Activated CD4-positive, CD25-positive, alpha-beta regulatory T cell treated with anti-CD3 and anti-CD28 coated beads, Interleukin-2, amount 50 U/mL, for 16 hours (primary cell): ENCODE measurements at places on chromosomes 3 and 15.
A peak's percentile ranks its signal among the peaks of the same experiment; 100 is the strongest.

DNA sequence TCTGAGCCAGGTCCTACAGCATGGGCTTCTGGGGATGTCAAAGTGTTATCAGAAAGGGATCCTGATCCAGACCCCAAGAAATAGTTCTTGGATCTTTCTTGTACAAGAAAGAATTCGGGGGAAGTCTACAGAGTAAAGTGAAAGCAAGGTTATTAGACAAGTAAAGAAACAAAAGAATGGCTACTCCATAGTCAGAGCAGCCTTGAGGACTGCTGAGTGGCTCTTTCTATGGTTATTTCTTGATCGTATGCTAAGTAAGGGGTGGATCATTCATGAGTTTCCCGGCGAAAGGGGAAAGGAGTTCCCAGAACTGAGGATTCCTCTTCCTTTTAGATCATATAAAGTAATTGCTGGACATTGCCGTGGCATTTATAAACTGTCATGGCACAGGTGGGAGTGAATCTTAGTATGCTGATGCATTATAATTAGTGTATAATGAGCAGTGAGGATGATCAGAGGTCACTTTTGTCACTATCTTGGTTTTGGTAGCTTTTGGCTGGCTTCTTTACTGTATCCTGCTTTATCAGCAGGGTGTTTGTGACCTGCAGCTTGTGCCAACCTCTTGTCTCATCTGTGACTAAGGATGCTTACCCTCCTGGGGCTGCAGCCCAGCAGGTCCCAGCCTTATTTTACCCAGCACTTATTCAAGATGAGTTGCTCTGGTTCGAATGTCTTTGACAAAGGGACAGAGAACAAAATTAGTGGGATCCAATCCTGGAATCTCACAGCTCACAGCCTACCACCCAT, 41.0 kb downstream of the CRYGS start:
- DNase-seq = no peak

- DNase-seq = peak; percentile 12
These were observed 54.8 kb downstream of the UBP1 start for GRCh38 chr3:33385423-33385822.

DNA sequence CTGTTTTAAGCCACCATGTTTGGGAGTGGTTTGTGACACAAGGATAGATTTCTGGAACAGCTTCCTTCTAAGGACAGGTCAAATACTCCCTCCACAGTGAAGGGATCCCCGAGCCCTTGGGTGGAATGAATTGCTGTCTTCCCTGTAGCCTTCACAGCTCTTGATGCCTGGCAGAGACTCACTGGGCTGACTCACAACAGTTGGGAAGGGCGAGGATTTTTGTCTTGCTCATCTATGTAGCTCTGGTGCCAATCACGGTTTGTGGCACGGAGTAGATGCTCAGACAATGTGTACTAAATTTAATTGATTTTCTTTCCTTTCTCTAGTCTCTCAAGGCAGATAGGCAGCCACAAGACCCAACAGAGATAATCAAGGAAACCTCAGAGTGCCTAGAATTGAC, 27.0 kb downstream of the CRYGS start:
- DNase-seq = no peak

- DNase-seq = no peak
These were observed 41.7 kb downstream of the UBE3A start for GRCh38 chr15:25397100-25397499.

DNA sequence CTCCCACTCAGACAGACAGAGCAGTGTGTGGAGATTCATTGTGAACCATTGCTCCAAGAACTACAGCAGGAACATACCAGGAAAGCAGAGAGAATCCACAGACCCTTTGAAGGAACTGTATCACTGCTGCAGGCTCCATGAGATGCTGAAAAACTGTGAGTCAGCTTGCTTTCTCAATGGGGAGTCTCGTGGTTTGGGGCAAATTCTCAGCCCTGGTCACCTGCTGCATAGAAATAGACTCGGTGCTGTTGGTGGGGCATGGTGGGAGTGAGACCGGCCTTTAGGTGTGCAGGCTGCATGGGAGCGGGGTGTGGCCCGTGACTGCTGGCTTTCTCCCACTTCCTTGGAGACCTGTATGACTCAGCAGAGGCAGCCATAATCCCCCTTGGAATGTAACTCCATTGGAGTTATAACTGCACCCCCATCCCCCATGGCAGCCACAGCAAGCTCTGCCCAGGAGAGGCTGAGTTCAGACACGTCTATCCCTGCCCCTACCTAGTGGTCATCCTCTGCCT, 35.6 kb downstream of the ALCAM start:
- DNase-seq = no peak

- DNase-seq = no peak
These were observed 80.3 kb downstream of the PEX5L start for GRCh38 chr3:179956416-179956830.

DNA sequence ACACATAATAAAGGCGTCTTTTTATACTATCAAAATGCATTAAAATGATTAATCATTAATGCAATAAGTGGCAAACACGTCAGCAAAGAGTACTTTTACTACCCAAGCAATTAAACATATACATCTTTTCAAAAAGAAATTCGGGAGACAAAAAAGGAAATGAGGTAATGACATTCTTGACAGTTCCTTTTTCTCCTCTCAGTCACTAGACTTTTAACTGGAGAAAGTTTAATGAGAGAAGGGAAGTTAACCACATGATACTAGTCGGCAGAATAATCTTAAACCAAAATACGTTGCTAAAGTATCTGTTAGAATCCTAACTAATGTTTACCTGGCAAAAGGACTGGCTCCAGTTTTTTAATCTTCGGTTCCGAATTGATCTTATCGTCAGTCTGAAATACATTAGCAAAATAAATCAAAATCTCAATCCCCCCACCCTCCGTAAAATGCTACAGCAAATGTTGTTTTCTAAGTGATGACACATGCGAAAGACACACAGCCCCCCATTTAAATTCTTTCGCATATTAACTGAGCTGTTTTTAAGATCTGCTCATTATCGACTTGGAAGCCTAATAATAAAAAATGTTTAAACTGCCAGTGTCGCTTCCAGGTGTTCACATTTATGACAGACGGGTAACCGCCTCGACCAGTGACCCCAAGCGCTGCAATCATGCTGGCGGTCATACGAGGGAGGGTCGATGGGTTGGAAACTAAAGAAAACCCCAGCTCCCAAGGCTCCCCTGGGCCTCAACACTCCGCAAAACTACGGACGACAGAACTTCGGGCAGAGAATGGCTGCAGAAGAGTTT, 778 bp downstream of the MTMR10 start:
- DNase-seq = no peak

- DNase-seq = no peak
These were observed 19.0 kb downstream of the APBA2 start for GRCh38 chr15:28904541-28905315.

DNA sequence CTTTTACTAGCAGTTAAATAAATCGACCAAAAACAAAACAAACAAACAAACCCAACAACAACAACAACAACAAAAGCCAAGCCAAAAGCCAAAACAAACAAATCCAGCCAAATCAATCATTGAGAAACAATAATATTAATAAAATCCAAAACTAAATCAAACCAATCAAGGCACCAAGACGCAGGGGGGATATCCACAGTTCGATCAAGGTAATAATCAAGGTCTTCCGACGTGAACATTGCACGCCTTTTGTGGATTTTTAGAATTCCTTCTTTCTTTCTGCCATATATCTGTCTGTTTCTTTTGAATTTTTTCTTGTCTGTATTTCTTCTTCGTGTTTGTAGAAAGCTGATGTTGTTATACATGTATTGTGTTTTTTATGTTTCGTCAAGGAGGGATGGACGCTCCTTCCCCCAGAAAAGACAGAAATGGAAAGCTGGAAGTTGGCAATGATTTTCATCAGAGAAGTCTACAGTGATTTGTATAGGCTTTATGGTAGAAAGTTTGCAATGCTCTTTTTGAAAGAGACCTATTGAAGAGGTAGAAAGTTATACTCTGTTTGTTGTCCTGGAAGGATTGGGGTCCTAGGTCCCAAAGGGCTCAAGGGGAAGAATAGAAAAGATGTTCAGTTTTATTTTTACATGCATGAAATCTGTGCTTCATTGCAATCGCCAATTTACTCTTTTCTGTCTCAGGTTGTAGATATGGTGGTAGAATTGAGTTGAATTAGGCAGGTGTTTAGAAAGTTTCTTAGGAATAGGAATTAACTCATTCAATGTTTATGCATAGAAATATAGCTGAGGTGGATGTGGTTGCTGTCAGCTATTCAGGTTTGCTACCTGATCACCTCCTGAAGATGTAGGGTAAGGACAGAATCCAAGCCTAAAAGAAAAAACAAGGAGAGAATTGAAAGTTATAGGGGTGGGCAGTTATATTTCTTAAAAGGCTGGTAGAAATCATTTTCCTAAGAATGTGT, 1.2 kb downstream of the ARPP21 start:
- DNase-seq = no peak

GRCh38 chr3:160820022-160820421, 64.0 kb downstream of the PPM1L start:
- no peak for DNase-seq

DNA sequence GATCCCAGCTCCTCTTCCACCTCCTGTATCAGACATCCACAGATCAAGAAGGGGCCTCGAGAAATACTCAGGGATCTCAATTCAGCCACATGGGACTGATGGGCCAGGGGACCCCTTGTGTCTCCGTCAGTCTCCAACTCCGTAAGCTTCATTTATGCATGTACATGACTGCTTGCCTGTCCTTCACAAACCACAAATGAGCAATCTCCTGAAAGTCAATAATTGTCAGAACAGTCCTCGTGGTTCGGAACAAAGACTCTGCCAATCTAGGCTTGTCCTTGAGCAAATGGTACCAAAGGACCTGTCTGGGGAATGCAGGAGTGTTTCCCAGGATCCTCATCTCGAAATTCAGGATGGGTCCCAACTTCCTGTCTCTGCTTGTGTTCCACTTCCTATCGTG, 20.8 kb downstream of the SLC12A8 start:
- no peak for DNase-seq

GRCh38 chr15:33116198-33116597, 78.3 kb downstream of the FMN1 start:
- no peak for DNase-seq

GRCh38 chr3:114718071-114718897, 424.5 kb downstream of the TIGIT start:
- DNase-seq = no peak

DNA sequence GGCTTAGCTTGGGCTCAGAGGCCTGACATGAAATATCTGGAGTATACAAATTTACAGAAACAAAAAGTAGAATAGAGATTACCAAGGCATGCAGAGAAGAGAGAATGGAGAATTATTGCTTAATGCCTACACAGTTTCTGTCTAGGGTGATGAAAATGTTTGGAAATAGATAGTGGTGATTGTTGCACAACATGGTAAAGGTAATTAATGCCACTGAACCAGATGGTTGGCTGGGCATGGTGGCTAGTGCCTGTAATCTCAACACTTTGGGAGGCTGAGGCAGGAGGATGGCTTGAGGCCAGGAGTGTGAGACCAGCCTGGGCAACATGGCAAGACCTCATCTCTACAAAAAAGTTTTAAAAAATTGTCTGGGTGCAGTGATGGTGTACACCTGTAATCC, 46.6 kb upstream of the OSBPL11 start:
- DNase-seq = no peak

DNA sequence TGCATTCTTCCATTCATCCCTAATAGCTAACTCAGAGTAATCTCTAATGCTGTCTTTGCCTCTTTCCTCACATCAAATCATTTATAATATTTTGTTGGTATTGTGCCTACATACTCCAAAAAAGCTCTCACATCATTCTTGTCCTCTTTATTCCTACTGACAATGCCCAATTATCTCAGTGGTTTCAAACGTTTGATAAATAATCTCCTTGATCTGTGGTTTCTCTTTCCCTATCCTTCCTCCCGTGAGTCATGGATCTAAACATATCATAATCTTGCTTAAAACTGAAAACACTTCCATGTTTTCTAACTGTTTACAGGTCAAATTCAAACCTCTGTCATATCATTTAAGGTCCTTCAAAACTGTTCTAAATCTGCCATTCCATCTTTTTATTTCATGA, 115.1 kb downstream of the CNTN6 start:
- DNase-seq = no peak

- DNase-seq = no peak
These were observed 155.7 kb upstream of the TSPAN3 start for GRCh38 chr15:77226652-77227051.

- no peak for DNase-seq
These were observed 8.7 kb downstream of the GPR160 start for GRCh38 chr3:170046269-170047132.

- DNase-seq = no peak
These were observed 60.5 kb downstream of the ITGB5 start for GRCh38 chr3:124826703-124827102.

- peak; percentile 41 for DNase-seq
These were observed 35.9 kb downstream of the OXNAD1 start for GRCh38 chr3:16300881-16301359.

- peak; percentile 48 for DNase-seq
These were observed at the start of gene CD80 for GRCh38 chr3:119559441-119559963. TSS of gene CD80 (minus strand) at chr3:119559614. CDS start at chr3:119557728, 1,886 bp downstream.

DNA sequence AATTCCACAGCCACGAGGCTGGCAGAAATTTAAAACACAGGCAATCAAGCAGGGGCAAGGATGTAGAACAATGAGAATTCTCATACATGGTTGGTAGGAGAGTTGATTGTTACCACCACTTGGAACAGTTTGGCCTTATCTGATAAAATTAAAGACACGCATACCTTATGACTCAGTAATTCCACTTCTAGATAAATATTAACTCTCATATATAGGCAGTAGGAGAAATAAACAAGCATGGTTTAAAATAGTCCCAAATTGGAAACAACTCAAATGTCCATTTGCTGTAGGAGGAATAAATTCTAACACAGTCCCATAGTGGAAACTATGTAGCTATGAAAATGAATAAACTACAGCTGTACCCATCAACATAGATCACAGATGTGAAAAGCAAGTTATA, 42.3 kb upstream of the USP3 start:
- DNase-seq = no peak

GRCh38 chr15:48940508-48940907, 23.2 kb downstream of the SHC4 start:
- no peak for DNase-seq

GRCh38 chr3:183590442-183590841, 34.9 kb upstream of the KLHL6 start:
- no peak for DNase-seq

DNA sequence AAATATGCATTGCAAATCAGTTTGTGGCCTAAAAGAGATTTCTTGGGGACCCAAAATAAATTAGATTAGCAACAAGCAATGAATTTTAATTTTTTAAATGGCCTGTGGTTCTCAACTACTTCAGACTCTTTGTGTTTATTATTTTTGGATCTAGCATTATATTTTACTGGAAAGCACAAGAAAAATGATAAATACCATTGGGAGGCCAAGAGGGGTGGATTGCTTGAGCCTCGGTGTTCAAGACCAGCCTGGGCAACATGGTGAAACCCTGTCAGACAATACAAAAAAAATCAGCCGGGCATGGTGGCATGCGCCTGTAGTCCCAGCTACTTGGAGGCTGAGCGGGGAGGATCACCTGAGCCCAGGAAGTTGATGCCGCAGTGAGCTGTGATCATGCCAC, 13.6 kb downstream of the LACTB start:
- DNase-seq = no peak
